A673 (cell line): ENCODE measurements at places on chromosomes 3 and 15. TPM values are rescaled to one million over a fixed set of nuclear protein-coding genes. Genes with fewer than 3 reads are reported as not detected.

DNA sequence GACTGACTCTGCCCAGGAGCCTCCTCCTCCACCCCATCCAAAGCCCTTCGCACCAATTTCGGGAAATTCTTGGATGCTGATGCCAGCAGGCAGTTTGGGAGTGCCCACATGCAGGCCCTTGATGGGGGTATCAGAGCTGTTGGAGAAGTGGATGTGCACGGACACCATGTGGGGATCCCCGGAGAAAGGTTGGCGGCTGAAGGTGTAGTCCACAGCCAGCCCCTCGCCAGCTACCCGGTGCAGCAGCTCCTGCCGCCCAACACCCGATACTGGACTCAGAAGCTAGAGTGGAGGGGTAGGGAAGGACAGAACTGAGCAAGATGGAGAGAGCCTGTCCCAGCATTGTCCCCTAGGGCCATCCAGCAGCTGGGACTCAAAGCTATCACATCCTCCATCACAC, 15.5 kb upstream of the CPEB1 start:
- no peak for DNase-seq
- H3K27ac ChIP-seq = no peak overlapping the region
- H3K4me3 ChIP-seq = no peak overlapping the region
- no peaks in the 10 kb centered on the region for H3K27me3 ChIP-seq
- no peaks in the 10 kb centered on the region for H3K36me3 ChIP-seq

KLHL25 gene
- 11.5 and 12.7 TPM in 2 replicates for total RNA-seq

LMAN1L gene
- 0.80 TPM in 1 of 2 replicates, not detected in the other for total RNA-seq

GRCh38 chr3:100480081-100480480, 12.3 kb upstream of the TMEM45A start:
- no peaks in the 10 kb centered on the region for H3K27me3 ChIP-seq
- DNase-seq = no peak
- H3K36me3 ChIP-seq = no peaks in the 10 kb centered on the region

MORC1 gene
- 0.68 and 0.88 TPM in 2 replicates for total RNA-seq

DNA sequence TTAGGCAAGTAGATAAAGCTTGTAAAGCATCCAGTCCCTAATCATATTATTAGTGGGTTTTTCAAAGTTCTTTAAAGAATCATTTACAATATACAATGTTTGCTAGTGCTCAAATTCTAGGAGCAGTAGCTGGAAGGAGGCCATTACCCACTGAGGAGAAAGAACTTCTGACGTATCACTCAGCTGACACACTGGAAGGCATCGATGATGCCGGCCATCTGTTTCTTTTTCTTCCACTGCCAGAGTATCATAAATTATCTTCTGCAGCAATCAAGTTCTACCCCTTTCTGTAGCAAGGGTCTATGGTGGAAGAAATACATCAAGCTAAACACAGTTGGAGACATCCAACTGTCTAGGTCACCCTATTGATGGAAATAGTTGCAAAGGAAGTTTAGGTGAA, 243.2 kb upstream of the LRRN1 start:
- H3K27ac ChIP-seq = no peak overlapping the region
- H3K4me3 ChIP-seq = no peak overlapping the region
- H3K4me1 ChIP-seq = no peaks in the 10 kb centered on the region
- H3K36me3 ChIP-seq = no peaks in the 10 kb centered on the region
- DNase-seq = no peak
- no peaks in the 10 kb centered on the region for H3K27me3 ChIP-seq

IQCH gene
- total RNA-seq = 1.7 and 2.5 TPM in 2 replicates

DNA sequence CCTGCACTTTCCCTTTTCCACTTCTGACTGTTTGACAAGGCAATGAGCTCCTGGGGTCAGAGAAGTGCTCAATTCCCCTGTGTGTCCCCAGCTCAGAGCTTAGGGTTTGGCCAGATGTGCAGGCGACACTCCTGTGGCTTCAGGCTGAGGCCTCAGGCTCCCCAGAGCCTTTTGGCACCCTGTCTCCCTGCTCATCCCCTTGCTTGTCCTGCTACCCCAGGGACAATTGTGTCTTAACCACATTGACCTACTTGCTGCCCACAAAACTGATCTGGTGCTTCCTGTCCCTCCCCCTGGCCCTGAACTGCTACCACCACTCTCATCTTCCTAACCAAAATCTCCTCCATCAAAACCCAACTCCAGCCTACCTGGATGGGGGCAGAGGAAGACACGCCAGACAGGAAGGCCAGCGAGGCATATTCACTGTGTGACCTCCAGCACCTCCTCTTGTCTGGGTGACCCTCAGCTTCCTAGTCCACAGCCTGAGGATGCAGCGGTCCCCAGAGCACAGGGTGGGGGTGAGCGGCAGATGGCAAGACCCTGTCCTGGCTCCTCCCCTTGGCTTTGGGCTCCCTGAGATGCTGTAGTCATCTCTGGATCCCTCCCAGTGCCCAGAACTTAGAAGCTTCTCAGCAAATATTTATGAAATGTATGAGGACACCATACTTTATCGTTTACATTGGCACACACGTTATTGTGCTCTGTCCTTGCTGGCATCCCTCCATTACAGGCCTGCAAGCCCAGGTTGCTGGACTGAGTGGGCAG, 98.9 kb upstream of the SLC6A6 start:
- no peak overlapping the region for H3K27ac ChIP-seq
- H3K27me3 ChIP-seq = no peaks in the 10 kb centered on the region
- no peaks in the 10 kb centered on the region for H3K4me1 ChIP-seq
- no peaks in the 10 kb centered on the region for H3K36me3 ChIP-seq

GRCh38 chr15:33963831-33964664, 4.2 kb upstream of the CHRM5 start:
- H3K27me3 ChIP-seq = no peaks in the 10 kb centered on the region
- H3K4me1 ChIP-seq = no peaks in the 10 kb centered on the region
- no peak overlapping the region for H3K4me3 ChIP-seq
- H3K36me3 ChIP-seq = no peaks in the 10 kb centered on the region

DNA sequence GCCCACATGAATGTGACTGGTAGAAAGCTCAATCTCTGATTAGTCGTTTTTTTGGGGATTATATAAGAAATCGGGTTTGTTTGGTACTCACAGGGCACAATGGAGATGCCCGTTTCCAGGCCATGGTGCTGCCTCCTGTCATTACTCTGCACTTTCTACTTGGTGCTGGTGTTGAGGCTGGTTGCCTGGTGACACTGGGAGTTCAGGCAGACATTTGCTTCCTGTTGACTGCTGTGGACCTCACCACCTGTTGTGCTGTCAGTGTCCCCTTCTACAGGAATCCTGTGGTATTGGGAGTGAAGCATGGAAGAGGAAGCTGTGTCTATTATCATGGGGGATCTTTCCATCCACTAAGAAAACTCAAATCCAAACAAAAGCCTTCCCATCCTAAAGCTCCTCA, 227.2 kb upstream of the TBL1XR1 start:
- H3K4me3 ChIP-seq = no peak overlapping the region
- no peaks in the 10 kb centered on the region for H3K27me3 ChIP-seq
- H3K4me1 ChIP-seq = peaks cover 11% of the 10 kb centered on the region

DNA sequence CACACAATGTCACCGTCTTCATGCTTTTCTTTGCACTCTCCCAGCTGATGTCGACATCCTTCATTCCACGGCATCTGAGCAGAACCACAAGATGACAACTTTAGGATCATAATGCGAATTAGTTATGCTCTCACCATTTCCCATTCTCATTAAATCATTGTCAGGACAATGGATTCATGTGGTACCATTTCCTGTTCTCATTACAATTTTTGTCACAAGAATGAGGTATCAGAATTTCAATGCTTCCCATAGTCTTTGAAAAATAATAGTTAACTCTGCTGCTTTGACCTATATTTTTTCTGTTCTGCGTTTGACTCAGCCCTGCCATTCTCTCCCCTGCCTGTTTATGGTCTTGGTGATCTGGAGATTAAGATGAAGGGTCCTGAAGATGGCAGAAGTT, 175.7 kb upstream of the MDFIC2 start:
- H3K27ac ChIP-seq = no peak overlapping the region
- H3K4me3 ChIP-seq = no peak overlapping the region
- H3K27me3 ChIP-seq = peaks cover 28% of the 10 kb centered on the region

GRCh38 chr15:98954411-98954810, 53.2 kb downstream of the PGPEP1L start:
- H3K4me1 ChIP-seq = no peaks in the 10 kb centered on the region
- no peak overlapping the region for H3K4me3 ChIP-seq
- no peak overlapping the region for H3K27ac ChIP-seq
- no peaks in the 10 kb centered on the region for H3K27me3 ChIP-seq
- H3K36me3 ChIP-seq = peaks cover 11% of the 10 kb centered on the region

GRCh38 chr15:94638183-94638582, 406.8 kb downstream of the MCTP2 start:
- no peaks in the 10 kb centered on the region for H3K27me3 ChIP-seq
- no peak for DNase-seq
- no peak overlapping the region for H3K27ac ChIP-seq
- no peak overlapping the region for H3K4me3 ChIP-seq

FEM1B gene
- 44.6 and 47.3 TPM in 2 replicates for total RNA-seq

- no peaks in the 10 kb centered on the region for H3K36me3 ChIP-seq
- H3K4me3 ChIP-seq = no peak overlapping the region
- DNase-seq = peak; percentile 4
- H3K27me3 ChIP-seq = no peaks in the 10 kb centered on the region
These were observed 90.2 kb downstream of the ARNT2 start for GRCh38 chr15:80494351-80494751.

DNA sequence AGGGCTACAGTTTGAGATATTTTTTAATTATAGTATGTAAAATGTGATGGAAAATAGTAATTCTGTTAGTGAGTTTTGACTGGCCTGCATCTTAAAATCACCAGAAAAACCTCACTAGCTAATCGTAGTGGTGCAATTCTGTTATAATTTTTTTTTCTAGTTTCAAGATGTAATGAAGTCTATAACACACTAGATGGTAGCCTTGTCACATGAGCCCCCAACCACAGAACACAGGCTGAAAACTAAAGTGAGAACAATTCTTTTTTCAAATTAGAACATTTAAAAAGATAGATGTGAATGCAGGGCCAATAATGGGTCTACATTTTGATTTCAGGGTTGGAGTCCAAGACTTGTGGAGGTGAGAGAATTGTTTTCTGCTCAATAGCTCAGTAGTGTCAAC, 83.3 kb upstream of the KCNH8 start:
- H3K27ac ChIP-seq = no peak overlapping the region
- no peaks in the 10 kb centered on the region for H3K36me3 ChIP-seq
- H3K27me3 ChIP-seq = no peaks in the 10 kb centered on the region
- no peak overlapping the region for H3K4me3 ChIP-seq

DNAH12 gene
- total RNA-seq = not detected in 2 replicates

GRCh38 chr3:44323341-44323955, 15.1 kb upstream of the TCAIM start:
- H3K27ac ChIP-seq = no peak overlapping the region
- no peaks in the 10 kb centered on the region for H3K4me1 ChIP-seq
- peak; percentile 69 for DNase-seq
- H3K4me3 ChIP-seq = no peak overlapping the region
- H3K36me3 ChIP-seq = no peaks in the 10 kb centered on the region
- no peaks in the 10 kb centered on the region for H3K27me3 ChIP-seq
